ENCODE measurements at places on chromosomes 1 and 21.

DNA sequence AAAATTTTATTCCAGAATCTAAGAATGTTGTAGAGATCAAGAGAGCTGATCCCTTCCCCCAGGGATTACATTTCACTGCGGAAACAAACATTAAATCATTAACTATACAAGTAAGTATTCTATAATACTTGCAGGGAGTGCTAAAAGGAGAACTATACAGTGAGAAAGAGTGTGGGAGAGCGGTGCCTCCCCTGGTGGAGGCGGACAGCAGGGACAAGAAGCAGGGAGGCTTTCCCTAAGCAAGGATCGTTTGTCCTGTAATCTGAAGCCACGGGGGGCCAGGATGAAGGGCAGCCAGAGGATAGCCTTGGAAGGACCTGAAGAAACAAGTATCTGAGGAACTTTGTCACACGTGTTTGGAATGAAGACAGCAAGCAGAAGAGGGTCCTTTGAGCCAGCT, 40.1 kb downstream of the SLC9C2 start:
- DNase-seq = no peak

GRCh38 chr1:224779536-224779935, 149.9 kb upstream of the DNAH14 start:
- DNase-seq = no peak

- peak; percentile 60 for DNase-seq
These were observed 9.4 kb upstream of the NEK2 start for GRCh38 chr1:211684791-211685190.

DNA sequence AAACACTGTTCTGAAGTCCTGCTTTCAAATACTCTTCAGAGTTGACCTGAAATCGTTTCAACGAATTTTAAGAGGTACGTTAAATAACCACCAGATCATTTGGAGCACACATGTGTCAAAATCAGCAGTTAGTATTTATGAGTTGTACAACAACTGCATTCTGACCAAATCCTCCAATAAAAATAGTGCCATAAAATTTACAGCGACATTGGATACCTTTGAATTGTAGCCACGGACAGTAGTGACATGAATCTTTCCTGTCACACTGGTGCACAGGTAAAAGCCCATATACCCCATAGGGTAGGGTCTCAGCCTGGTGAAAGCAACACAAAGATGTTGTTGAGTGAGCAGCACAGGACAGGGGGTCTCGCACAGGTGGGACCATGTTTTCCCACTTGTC, 121.5 kb downstream of the CLIC6 start:
- no peak for DNase-seq

- DNase-seq = no peak
These were observed 106.4 kb downstream of the IFI44 start for GRCh38 chr1:78755986-78756385.

DNA sequence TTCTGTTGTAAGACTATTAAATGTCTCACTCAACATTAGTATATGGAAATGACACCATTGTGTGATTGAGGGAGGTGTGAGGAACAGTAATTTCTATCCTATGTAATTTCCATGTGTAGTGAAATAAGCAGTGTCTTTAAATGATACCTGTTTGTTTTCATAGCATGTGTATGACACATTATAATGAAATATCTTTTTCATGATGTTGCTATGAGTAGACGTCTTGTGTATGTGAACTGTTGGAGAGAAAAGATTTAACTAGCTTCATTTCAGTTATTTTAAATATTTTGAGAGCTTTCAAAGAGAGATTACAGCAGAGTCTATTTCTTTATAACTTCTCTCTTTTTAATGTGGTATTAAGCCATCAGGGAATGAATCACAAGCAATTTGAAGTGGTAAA, 71.5 kb upstream of the QSOX1 start:
- DNase-seq = no peak

DNA sequence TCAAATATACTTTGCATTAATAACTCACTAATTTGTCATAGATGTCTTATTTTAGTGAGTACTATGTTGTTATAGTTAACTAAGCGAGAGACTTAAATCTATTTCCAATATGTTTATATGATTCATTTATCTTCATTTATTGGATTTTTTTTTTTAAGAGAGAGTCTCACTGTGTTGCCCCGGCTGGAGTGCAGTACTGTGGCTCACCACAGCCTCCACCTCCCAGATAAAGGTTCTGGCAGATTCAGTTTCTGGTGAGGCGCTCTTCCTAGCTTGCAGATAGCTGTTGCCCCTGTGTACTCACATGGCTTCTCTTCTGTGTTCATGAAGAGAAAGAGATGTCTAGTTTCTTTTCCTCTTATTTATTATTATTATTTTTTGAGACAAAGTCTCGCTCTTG, 43.9 kb downstream of the SNRPE start:
- DNase-seq = no peak

GRCh38 chr1:212752934-212753497, 38.6 kb downstream of the NSL1 start:
- no peak for DNase-seq

GRCh38 chr1:86596741-86597290, 49.9 kb downstream of the CLCA4 start:
- DNase-seq = peak; percentile 2

DNA sequence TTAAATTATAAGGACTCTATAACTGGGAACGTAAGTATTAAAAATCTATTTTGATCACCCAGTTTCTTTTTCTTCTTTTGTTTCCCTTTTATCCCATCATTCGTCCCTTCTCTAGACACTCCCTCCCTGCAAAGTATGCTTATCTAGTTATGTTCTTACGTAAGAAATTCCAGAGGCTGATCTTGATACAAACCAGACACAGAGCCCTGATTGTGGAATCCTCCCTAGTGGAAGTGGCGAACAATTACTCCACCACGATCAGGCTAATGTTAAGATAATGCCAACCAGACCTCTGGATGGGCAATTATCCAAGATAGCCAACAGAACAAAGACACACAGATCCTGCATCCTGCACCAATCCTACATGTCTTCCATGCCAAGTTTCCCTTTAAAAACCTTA, 1557.4 kb downstream of the PLA2G4A start:
- DNase-seq = peak; percentile 31

DNA sequence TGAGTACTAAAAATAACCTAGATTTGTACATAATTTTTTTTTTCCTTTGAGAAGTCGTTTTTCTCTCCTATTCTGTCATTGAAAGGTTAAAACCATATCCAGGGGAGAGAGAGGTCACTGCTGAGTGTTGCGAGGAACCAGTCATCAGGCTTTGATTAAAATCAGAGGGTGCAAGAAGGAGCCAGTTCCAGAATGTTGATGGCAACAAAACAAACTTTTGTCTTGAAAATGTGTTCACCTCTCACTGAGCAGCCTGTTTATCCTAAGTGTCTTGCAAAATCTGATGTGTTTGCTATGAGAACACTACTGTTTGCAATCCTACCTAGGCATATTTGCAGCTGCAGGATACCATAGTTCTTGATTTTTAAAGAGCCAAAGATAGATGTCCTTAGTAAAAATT, 25.9 kb downstream of the PTGFR start:
- DNase-seq = no peak

- DNase-seq = no peak
These were observed 92.7 kb downstream of the LRRC8C start for GRCh38 chr1:89725631-89726030.

- DNase-seq = no peak
These were observed 7.9 kb downstream of the HYI start for GRCh38 chr1:43445606-43446387.

- no peak for DNase-seq
These were observed 74.7 kb downstream of the KIFAP3 start for GRCh38 chr1:169999761-170000160.

GRCh38 chr21:33309778-33310177, 15.0 kb upstream of the IFNAR1 start:
- DNase-seq = no peak

- no peak for DNase-seq
These were observed 10.7 kb downstream of the EPHB2 start for GRCh38 chr1:22721122-22721873.

All from adipocyte (in vitro differentiated cells).